WTC11 (cell line): ENCODE measurements at places on chromosomes 1 and 21.

GRCh38 chr1:12413664-12414410 lies 184.0 kb downstream of the VPS13D start:
- DNase-seq: no peak

DNA sequence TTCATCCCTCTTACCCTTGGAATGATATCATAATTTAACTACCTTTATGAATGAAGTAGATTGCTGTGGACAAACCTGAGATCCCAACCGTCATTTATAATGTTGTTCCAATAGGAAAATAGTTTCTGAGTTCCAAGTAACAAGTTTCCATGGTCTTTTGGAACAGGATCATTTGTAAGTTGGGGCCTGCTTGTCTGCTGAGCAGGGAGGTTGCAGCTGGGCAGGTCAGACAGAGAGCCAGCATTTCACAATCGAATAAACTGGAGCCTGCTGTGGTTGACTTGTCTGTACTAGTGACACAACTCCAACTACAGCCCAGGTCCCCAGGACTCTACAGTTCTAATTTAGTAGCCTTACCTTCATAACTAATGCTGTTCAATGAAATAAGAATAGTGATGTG lies 18.6 kb upstream of the RALGPS2 start:
- DNase-seq: no peak

DNA sequence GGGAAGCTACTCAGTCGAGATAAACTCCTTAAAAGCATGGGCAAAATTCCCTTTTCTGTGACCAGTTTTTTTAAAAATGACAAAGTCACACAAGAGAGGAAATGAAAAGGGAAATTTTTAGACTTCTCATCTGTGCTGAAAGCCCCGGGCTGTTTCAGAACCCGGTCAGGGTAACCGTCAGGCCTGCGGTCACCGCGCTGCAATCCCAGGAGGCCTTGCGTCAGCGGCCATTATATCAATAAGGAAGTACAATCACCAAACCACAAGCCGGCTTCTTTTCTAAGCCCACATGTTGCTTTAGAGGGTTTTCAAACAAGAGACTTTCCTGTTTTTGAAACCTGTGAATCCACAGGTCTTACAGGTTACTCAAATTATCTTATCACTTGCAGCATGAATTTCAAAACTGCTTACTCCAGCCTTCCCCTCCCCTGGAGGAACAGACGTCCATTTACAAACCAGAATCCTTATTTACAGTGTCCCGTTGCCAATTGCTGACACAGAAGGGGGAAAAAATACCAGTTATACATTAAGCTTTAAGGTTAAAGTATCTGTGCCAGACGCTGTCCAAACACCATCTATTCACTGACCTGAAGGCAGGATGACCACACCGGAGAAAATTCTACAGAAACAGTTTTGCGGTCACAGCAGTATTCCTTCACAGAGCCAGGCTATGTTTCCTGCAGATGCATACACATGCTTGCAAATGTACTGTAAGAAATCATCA lies 165.3 kb downstream of the TOMM20 start:
- no peak for DNase-seq

DNA sequence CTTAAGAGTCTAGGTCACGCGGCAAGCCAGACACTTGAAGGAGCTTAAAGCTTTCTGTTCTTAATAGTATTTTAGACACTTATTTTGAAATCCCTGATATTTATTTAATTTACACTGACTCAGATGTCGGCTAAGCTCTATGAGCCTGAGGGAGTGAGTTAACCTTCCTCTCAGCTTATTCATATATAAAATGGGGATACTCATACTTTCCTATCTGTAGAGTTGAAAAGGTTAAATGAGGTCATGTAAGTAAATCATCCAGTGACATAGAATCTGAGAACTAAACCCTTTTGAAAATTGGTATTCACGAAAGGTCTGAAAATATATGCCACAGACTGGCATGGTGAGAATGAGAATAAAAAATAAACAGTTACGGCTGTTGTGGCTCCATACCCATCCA lies 1.4 kb upstream of the GPR161 start:
- DNase-seq: no peak

DNA sequence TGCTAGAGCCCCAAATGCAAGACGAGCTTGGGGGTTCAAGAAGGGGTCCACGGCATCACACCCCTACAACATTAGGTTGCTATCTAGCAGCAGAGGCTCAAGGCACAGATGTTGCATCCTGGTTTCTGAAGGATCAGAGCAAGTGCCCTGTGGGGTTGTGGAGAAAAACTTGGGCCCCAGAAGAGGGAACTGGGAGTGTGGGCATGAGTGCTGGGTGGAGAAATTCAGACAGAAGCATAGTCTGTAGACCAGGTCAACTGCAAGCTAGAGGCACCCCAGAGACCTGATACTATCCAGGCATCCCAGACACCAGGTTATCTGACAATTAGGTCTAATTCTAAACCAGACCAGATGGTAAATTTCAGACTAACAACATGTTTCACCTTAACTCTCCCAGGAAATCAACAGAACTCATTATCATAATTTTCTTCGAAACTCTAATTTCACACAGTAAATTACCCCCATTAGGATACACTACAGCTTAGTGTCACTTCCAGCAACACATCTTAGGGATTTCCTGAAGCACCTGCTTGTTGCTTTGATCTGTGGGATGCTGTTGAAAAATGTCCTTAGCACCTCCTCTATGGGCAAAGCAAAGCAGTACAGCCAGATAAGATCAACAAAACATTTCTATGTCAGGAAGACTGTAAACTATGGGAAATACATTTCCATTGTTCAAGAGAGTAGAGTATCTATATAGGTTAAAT lies 179.3 kb downstream of the VAV3 start:
- DNase-seq: no peak

GRCh38 chr1:89174491-89174890 lies 1.3 kb downstream of the GBP7 start:
- DNase-seq: no peak

DNA sequence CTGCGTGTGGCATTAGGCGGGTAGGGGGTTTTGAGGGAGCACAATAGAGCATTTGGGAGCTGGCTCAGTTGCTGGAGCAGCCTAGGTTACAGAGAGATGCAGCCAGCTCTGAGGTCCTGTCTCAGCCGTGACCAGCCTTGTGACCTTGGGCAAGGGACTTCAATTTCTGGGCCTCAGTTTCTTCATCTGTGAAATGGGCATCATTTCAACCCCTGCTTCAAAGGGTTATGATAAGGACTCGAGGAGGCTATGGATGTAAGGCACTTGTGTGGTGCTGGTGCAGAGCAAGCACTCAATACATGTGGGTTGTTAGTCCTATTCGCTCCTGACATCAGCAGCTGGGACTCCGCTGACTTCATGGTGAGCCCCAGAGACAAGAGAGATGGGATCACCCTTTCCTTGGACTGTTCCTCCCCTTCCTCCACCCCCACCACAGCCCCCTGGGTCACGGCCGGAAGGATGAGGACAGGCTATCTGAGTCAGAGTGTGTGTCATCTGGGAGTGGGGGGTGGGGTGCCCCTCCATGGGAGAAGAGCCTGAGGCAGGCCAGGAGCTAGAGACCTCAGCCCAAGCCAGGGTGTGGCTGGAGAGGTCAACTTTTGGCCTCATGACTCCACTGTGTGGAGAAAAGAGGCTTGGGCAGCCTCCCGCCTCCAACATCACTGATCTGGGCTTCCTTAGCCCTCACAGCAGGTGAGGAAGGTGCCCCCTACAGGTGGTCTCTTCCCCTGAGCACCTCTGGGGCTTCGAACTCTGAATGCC lies 71.4 kb upstream of the ZBTB40 start:
- no peak for DNase-seq

DNA sequence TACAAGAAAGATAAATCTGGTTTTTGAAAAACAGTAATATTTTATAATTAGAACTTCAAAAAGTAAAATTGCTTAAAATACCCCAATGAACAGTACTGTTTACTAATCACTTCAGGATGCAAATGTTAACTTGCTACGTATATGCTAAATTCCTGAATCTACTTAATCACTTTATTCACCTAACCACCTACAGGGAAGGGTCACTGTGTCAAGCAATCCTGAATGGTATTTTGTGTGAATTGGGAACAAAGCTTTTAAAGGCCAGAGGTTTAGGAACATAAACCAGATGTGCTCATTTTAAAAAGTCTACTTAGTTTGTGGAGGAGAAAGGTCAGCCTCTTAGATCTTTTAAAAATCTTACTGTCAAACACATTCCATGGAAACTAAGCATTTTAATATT lies 1143.0 kb upstream of the ADGRL2 start:
- DNase-seq: no peak

DNA sequence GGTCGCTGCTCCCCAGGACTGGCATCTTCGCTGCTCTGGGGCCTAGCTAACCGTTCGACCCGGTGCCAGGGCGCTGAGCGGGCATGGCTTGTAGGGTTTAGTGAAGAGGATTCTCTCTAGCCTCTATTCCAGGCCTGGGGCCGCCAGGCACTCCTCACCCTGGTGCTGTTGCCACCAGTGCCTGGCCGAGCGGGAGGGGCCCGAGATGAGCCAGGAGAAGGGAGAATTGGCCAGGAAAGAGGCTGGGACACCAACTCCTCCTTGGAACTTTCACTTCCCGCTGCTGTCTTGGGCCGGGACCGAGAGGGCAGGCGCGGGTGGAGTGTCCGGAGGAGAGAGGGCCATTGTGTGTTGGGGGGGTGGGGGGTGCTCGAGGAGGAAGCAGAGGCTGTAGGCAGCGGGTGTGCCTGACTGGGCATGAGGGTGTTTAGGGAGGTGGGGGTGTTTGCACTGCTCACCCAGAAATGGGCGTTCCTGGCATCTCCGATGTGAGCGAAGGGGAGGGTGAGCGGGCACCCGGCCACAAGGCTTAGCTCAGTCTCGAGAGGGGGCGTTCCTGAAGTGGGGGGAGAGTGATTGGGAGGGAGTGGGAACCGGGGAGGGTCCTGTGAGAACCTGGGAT lies 772 bp downstream of the ADAM15 start:
- no peak for DNase-seq

DNA sequence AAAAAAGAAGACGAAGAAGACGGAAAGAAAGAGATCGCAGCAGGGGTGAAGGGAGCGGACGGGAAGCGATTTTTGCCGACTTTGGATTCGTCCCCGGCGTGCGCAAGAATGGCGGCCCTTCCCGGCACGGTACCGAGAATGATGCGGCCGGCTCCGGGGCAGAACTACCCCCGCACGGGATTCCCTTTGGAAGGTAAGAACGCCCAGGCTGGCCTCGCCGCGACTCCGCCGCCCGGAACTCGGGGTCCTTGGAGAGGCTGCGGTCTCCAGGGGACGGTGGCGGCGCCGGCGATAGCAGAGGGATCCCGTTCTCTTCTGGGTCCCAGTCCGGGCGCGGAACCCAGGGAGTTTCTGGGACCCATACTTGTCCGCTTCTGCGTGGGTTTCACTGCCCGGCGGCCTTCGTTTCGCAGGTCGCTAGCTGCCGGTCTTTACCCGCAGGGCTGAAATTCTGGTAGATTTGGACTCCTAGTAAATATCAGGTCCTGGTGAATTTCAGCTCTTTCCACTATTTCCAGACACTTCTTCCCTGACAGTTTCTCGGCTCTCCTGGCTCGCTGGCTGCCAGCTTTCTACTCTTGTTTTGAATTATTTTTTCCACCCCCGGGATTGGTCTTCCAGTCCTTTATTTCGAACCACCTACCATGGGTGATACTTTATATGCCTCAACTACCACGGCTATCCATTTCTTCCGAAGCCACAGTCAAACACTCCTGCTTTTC lies 1.0 kb downstream of the PAX7 start:
- peak; percentile 74 for DNase-seq

GRCh38 chr1:177859572-177859971 lies 110.3 kb downstream of the SEC16B start:
- no peak for DNase-seq

DNA sequence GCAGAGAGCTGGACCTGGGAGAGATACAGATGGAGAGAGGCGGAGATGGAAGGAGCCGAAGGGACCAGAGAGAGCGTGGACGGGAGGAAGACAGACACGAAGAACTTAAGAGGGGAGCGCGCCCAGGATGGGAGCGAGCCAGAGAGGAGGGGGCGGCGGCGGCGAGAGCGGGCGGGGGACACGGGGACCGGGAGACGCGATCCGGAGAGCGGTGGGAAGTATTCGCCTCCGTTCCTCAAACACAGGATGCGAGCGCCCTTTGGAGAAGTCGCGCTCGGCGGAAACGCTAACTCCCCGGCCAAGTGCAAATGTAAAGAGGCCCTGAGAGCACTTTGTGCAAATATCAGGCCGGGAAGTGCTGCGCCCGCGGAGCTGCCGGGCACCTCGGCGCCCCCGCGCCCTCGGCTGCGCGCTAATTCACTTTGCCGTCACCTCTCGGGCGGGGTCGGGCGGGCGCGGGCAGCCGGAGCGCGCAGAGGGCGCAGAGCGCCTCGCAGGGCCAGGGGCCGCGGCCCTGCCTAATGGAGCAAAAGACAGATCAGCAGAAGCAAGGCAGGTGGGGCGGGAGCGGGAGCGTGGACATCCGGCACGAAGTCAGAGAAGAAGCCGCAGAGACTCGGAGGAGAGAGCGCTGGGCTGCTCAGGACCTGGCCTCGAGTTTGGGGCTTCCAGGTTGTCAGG lies 281.2 kb downstream of the RRAGC start:
- DNase-seq: peak; percentile 63

- no peak for DNase-seq
Observed at GRCh38 chr1:204725821-204726448, 40.4 kb upstream of the LRRN2 start.

- no peak for DNase-seq
Observed at GRCh38 chr1:197637406-197637805, 137.9 kb downstream of the DENND1B start.

DNA sequence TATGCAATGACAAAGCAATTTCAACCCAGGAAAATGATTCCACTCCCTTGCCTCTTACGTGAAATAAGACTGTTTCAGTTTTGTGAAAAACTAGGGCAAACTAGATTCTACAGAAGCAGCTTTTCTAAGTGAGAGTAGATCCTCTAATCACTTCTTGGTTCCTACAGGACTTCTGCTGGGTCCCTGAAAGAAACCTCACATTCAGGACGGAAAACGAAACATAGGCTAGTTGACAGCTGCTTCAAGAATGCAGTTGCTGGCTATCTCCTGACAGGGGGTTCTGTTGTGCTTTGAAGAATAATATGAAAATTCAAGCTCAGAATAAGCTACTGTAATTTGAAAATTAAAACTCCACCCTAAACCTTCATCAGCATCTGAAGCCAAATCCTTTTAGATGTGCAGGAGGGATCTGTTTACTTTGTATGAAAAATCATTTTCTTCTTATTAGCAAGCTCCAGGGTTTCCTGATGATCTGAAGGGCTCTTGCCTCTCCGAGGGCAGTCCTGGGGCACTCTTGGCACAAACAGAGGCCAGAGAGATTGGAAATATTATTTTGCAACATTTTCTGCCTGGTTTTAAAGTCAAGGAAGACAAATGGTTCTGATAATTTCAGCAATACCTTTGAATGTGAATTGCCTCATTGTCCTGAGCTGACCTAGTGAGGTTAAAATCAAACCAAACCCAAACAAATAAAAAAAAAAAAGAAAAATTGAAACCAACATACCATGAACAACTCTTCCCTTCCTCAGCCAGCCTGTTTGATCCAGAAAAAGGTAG lies 55.0 kb downstream of the NTMT2 start:
- no peak for DNase-seq

DNA sequence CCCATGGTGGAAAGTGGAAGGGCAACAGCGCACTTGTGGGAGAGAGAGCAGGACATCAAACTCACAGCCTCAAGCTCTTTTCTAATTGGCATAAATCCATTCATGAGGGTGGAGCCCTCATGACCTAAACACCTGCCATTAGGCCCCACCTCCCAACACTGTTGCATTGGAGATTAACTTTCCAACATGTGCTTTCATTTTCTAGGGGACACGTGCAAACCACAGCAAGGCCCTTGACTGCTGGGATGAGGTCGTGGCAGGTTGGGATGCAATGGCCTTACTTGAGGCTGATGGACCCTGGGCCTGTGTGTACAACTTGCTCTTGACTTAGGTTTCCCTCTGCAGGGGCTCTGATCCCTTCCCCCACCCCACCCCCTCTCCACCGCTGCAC lies 35.9 kb upstream of the NEK2 start:
- no peak for DNase-seq

GRCh38 chr1:165257969-165258459 lies 98.5 kb downstream of the LMX1A start:
- DNase-seq: peak; percentile 87
